ENCODE measurements at places on chromosomes 16 and 17.

- DNase-seq: no peak
Observed at GRCh38 chr17:19262650-19263631, 25.8 kb downstream of the EPN2 start.

DNA sequence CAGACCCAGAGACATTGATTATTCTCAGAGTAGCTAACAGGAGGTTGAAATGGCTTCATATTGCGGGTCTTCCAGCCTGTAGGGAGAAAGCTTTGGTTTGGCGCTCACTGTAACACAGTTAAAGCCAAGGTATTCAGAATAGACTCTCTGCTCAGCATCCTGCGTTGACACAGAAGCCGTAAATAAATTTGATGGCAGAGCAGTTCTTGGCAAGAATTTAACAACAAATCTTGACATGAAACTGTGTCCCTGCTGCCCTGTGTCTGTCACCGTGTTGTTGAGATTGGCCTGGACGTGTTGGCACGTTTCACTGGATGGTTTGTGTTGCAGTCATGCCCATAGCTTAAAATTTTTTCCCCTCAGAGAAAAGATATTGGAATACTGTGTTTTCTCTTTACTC, 359.6 kb downstream of the SNX29 start:
- no peak for DNase-seq

GRCh38 chr16:67529582-67530012, 968 bp downstream of the RIPOR1 start:
- no peak for DNase-seq

DNA sequence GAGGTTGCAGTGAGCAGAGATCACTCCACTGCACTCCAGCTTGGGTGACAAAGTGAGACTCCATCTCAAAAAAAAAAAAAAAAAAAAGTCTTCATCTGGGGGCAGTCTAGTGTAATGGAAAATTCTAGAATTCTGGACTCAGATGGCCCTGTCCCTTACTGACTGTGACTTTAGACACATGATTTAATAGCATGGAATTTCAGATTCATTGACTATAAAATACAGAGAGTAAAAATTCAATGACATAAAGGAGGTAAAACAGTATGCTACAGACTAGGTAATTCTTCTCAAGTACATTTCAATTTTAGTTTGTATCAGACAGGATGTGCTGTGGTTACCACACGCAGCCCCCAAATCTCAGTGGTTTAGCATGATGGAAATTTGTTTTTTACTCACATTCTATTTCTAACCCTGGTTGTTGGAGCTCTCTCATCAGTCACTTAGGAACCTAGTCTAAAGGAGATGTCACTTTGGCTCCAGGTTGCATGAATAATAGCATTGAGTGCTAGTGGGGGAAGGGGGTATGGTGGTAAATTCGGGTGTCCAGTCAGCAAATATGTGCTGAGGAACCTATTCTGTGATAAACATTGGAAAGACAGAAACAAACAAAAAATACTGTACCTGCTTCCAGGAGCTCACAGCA, 444.0 kb downstream of the XYLT1 start:
- DNase-seq: no peak

DNA sequence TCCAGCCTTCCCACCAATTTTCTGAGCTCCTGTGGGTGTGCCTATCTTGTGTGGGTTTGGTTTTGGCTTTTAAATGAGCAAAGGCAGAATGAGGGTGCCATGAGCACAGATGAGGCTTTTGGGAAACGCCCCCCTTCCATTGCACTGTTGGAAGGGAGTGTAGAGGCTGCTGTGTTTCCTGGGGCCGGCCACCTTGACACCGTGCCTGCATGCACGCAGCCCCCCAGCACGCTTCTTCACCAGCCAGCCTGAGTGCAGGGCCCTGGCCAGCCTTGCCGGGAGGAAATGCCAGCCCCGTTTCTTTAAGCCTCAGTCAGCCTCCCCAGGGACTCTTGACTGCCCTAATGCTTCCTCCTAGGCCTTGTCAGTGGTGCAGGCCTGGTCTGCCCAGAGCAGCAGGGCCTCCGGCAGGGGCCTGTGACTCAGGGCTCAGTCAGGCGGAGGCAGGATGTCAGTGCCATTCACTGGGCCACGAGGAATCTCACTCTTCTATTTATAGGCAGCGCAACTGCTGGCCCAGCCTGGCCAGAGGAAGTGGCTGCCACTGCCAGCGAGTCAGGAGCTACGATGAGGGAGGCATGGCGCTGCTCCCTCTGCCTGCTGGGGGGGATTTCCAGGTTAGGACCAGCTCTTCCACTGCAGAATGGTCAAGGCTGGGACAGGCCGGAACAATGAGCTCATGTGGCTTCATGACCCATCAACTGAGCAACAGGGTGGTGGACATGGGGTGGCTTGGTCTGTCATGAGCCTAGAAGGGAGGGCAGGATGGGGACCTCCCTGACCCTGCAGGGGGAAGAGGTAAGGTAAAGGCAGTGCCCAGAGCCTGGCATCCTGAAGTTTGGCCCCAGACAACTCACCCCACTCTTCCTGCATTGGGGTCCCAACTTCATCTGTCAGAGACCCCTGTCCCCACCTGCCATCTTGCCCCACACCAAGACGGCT, 205.2 kb downstream of the RAB11FIP4 start:
- DNase-seq: no peak

GRCh38 chr16:20430948-20431347, 20.4 kb upstream of the ACSM2A start:
- DNase-seq: no peak

DNA sequence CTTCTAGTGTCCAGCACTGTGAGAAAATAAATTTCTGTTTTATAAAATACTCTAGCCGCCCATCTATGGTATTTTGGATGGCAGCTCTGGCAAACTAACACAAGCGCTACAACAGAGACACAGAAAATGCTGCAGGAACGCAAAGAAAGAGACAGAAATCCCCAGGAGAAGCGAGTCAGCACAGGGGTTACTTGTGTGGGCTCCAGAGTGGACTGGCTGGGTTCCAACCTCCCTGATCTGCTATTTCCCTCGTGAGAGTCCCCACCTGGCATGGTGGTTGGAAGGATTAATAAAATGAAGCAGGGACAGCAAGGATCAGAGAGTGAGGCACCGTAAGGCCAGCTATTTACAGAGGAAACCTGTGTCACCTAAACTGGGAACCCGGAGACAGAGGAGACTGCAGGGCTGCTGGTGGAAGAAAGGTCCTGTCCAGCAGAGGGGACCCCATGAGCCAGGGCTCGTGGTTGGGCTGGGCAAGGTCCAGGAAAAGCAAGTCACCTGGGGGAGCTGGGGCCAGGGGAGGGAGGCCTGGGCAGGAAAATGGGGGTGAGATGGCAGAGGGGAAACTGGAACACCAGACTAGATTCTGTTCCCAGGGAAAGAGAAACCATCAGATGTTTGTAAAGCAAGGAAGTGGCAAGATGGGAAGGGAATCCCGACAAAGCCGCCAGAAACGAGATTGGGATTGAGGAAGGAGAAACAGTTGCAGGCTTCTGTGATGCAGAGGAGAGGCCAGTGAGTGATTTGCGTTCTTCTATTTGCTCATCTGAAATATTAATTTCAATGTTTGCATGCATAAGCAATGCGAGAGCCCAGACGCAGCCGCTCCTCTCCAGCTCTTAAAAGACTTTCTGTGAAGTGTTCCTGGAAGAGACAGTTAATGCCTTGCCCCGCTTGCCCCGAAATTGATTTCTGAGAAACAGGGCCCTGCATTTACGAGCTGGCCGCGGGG, 63.0 kb upstream of the TEKT3 start:
- DNase-seq: no peak

GRCh38 chr16:4980691-4981090, 22.6 kb downstream of the SEC14L5 start:
- DNase-seq: no peak

DNA sequence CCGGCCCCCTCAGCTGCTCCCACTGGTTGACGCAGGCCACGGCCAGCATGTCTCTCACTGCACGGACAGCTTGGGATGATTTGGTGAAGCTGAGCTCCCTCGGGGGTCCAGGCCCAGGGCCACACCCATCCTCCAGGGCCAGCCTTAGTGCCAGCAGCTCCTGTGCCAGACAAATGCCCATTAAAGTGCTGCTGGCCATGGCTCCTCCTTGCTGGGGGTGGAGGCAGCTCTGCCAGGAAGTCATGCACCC, 2.5 kb downstream of the TRIM47 start:
- no peak for DNase-seq

GRCh38 chr16:50461400-50461760, 86.8 kb upstream of the NKD1 start:
- no peak for DNase-seq

DNA sequence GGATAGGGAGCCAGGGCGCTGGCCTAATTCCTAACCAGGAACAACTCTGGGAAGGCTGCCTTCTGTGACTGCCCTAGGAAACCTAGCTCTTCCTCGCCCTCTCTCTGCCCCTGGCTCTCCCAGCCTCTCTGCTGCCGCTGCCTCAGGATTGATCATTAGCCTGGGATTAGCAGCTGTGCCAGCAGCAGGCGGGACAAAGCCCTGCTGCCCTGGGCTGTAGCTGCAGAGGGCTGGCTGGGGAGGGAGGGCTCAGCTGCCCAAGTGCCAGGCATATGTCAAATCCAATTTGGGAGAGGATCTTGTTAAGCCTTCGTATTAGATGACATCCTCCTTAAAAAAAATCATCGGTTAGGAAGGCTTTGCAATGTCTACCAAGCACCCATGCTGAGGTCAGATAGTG, 144.8 kb upstream of the CCL2 start:
- DNase-seq: no peak

DNA sequence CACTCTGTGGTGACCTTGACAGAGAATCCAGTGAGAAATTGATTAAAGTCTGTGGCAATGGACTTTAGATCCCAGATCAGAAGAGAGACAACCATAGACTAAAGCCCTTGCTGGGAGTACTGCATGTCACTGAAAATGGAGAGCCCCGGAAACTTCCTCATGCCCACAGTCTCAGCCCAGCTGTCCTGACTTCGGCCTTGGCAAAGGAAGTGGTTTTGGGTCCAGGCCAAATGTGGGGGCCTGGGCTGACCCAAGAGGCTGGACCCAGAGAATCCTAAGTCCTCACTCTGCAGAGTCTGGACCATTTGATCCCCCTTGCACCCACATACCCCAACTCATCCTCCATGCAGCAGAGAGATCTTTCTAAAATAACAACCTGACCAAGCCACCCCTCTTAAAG, 4.7 kb upstream of the BEAN1 start:
- DNase-seq: no peak

- no peak for DNase-seq
Observed at GRCh38 chr16:10989559-10989958, 45.2 kb downstream of the CLEC16A start.

GRCh38 chr17:75352079-75352569, 53.4 kb downstream of the GRB2 start:
- DNase-seq: no peak

DNA sequence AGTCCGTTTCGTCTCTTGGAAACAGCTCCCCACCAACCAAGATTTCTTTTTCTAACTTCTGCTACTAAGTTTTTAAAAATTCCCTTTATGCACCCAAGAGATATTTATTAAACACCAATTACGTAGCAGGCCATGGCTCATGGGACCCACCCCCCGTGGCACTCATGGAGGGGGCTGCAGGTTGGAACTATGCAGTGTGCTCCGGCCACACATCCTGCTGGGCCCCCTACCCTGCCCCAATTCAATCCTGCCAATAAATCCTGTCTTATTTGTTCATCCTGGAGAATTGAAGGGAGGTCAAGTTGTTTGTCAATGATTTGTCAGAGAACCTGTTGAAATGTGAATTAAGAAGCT, 48.2 kb downstream of the IL21R start:
- no peak for DNase-seq

DNA sequence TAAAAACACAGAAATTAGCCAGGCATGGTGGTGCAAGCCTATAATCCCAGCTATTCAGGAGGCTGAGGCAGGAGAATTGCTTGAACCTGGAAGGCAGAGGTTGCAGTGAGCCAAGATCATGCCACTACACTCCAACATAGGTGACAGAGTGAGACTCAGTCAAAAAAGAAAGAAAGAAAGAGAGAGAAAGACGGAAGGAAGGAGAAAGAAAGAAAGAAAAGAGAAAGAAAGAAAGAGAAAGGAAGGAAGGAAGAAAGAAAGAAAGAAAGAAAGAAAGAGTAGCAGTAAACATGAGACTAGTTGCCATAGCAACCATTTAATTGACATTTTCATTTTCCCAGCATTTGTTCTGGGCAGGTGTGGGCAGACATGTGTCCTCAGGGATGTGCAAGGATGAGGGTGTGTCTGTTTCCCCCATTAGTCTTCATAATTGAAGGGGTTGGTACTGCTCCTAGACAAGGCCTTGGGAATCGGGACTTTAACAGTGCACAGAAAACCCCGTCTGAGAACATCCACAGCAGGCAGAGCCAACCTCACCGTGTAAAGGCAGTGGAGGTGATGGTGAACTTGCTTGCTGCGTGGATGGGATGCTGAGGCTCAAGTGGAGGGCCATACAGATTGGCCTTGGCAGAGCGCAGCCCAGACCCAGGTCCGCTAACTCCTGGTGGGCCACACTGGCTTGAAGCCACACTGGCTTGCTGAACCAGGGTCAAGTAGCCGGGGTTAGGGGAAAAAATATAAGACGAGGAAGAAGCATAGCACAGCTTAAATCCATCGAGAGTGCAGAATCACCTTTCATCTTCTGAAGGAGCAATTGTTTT, 35.2 kb upstream of the KIFC3 start:
- DNase-seq: no peak

- no peak for DNase-seq
Observed at GRCh38 chr16:50427107-50427506, 58.3 kb upstream of the BRD7 start.

DNA sequence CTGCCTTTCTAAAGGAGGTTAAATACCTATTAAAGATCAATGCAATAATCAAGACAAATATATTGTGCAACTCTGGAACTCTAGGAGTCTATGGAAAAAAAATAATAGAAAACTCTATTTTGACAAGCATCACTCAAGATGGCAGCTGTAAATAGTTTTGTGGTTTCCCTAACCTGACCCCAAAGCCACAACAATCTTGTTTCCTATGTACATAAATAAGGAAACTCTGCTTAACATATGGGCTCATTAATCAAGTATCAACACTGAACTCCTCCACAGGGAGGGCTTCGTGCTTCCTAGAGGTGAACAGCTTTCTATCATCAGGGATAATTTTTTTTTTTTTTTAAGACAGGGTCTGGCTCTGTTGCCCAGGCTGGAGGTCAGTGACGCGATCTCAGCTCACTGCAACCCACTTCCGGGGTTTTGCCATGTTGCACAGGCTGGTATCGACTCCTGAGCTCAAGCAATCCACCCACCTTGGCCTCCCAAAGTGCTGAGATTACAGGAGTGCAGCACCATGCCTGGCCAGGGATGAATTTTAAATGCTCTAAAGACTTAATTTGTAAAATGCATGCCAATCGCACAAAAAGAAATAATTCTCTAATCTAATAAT, 42.5 kb downstream of the ARHGAP17 start:
- DNase-seq: no peak

Measured in nucleus accumbens (tissue), 56 donors.